ENCODE measurements at places on chromosomes 6 and 20.

GRCh38 chr20:4027590-4028265 is 12.4 kb upstream of the RNF24 start:
- no peak for DNase-seq

DNA sequence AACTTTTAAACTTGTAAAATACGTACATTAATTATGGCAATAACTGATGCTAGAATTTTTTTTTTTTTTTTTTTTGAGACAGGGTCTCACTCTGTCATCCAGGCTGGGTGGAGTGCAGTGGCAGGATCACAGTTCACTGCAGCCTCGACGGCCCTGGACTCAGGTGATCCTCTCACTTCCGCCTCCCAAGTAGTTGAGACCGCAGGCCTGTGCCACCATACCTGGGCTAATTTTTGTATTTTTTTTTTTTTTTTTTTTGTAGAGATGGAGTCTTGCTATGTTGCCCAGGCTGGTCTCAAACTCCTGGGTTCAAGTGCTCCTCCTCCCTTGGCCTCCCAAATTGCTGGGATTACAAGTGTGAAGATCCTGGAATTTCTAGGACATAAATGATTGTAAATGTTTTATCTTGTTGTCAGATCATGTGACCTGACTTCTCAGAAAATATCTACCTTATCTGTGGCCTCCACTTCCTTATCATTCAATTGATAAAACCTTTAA is 2.2 kb upstream of the CD2AP start:
- DNase-seq, result no peak

GRCh38 chr20:49595811-49596561 is 28.0 kb upstream of the PTGIS start:
- DNase-seq, result peak; percentile 83

DNA sequence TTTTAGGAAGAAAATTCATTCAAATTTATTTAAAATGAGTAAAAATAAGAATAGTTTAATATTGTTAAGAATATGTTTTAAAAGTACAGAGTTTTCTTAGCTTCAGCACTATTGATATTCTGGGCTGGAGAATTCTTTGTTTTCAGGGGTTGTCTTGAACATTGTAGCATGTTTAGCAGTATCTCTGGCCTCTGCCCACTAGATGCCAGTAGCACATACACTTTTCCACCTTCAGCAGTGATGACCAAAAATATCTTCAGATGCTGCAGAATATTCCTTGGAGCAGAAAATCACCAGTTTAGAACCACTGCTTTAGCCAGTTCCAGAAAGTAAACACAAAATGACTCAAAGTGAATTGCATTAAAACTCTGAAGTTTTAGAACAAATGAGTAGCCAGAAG is 19.4 kb upstream of the SDHAF4 start:
- DNase-seq, result no peak

DNA sequence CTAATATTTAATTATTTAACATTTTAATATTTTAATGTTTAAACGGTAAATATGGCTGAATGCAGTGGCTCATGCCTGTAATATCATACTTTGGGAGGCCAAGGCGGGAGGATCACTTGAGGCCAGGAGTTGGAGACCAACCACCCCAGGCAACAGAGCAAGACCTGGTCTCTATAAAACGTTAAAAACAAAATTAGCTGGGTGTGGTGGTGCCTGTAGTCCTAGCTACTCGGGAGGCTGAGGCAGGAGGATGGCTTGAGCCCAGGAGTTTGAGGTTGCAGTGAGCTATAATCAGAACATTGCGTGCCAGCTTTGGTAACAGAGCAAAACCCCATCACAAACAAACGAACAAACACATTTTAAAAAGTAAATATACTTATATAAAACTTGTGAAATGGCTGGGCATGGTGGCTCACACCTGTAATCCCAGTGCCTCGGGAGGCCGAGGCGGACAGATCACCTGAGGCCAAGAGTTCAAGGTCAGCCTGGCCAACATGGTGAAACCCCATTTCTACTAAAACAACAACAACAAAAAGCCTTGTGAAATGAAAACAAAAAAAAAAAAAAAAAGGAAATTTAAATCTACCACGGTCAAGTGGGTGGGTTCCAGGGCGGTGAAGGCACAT is 8.2 kb downstream of the SRXN1 start:
- DNase-seq, result no peak

DNA sequence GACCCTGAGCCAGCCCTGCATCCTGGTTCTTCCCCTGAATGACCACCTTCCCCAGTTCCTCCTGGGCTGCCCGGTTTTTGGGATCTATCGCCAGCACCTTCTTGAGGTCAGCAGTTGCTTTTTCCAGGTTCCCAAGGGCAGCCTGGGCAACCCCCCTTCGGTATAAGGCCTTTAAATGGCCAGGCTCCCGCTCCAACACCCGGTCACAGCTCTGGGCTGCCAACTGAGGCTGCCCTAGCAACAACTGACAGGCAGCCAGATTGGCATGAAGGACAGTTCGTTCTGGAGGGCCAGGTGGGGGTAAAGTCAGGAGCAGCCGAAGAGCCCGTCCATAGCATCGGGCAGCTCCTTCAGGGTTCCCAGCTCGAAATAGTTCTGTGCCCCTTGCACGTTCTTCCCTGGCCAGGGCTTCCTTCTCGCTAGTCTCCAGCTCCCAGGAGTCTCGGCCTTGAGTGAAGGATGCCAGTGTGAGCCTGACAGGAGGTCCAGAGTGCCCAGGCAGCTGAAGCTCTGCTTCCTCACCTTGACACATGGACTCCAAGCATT is 778 bp upstream of the ATF6B start:
- no peak for DNase-seq

DNA sequence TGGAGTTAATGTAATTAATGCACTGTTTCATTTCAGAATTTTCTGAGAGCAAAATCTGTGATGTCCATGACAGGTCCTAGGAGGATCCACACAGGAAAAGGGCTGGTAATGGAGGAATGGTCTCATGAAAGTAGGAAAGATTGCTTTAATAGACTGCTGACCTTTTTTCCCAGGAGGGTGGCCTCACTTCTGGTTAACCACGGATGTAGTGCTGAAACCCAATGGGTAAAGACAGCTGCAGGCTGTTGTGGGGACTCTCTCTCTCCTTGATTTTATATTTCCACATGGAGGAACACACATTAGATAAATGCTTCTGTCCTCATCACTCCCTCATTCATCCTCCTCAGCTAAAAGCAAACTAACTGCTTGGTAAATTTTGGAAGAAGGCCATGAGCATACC is 23.6 kb upstream of the RIPOR2 start:
- no peak for DNase-seq

DNA sequence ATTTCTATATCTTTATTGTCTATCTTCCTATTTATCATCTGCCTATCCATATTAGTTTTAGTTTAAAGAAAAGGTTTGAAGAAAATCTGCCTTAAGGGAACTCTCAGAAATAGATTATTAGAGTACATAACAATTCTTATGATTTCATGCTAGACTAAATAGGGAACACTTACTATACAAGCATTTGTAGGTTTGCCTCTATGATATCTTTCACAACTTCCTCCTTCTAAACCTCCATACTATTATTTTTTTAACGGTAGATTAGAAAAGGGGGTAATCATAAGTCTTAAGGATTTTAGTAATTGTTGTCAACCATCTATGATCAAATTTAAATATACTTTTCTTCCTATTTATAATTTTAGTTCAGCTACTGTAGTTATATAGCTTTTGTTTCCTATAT is 11.6 kb upstream of the DSE start:
- DNase-seq, result no peak

DNA sequence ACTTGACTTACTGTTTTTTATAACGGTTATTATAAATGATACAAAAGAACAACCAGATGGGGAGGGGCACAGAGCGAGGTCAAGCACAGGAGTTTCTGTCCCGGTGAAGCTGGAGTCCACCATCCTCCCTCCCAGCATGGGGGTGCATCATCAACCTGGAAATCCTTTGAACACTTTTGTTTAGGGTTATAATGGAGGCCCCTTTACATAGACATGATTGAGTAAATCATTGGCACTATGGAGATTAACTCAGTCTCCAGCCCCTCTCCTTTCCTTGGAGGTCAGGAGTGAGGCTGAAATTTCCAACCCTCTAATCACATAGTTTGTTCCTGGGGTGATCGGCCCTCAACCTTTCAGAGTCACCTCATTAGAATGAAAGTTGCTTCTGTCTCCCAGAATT is 71.8 kb upstream of the ANKEF1 start:
- no peak for DNase-seq

GRCh38 chr6:111823831-111824607 is 49.2 kb downstream of the FYN start:
- DNase-seq, result no peak

GRCh38 chr6:36312854-36313648 is 23.6 kb downstream of the BNIP5 start:
- DNase-seq, result no peak

- no peak for DNase-seq
Observed at GRCh38 chr20:37090407-37090806, 5.4 kb downstream of the RBL1 start.

- DNase-seq, result no peak
Observed at GRCh38 chr6:62980093-62980492, 231.2 kb upstream of the FKBP1C start.

- no peak for DNase-seq
Observed at GRCh38 chr6:33279971-33280511, 3.1 kb downstream of the B3GALT4 start.

DNA sequence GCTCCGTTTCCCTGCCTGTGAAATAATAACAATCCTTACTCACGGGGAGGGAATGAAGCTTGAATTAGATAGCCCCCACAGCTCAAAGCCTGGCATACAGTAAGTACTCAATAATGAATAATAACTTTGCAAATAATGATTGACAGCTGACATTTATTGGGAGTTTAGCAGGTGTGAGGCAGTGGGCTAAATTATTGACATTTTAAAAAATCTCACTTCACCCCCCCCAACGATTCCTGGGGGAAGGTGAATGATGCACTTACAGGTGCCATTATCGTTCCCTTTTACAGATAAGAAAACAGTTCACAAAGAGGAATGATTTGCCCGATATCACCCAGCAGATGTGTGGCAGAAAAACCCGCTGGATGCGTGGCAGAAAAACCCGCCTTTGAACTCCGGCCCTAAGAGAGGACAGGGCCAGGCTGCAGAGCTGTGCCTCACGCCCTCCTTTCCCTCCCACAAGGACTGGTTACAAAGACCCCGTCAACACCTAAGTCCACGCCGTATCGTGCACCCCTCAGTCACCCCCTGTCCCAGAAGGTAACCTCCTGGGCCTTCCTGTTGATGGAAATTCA is 114.2 kb upstream of the PTPN1 start:
- DNase-seq, result no peak

DNA sequence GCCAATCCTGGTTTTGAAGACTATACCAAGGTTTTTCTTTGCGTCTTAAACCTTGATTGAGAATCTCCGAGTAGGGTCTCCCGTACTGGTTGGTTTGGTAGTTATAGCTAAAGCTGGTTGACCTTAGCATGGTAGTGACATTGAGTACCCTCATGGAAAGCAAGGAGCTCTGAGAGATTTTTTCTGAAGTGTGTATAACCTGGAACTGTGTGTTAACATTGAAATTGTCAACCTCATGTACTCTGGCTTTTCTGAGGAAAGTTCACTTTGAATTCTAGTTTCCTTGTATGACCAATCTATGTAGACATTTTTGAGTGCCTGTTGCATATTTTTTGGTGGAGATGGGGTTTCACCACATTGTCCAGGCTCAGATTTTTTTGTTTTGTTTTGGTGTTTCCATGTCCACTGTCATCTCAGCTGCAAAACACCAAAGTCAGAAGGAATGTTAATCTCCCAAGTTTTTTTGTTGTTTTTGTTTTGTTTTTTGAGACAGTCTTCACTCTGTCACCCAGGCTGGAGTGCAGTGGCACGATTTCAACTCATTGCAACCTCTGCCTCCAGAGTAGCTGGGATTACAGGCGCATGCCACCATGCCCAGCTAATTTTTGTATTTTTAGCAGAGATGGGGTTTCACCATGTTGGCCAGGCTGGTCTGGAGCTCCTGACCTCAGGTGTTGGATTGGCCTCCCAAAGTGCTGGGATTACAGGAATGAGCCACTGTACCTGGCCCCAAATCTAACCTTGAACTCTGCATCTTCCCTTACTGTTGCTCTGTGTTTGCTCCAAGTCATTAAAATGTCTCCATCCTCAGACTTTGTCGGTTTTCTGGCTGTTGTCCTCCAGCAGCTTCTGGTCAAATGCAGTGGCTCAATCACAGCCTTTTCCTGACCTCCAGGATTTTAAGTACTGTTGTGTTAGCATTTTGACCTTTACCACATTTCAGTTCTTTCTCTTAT is 4.3 kb downstream of the RPS12 start:
- DNase-seq, result no peak

- no peak for DNase-seq
Observed at GRCh38 chr20:21681234-21681921, 24.1 kb upstream of the PAX1 start.

- DNase-seq, result no peak
Observed at GRCh38 chr6:61809004-61809595, 476.9 kb downstream of the KHDRBS2 start.

- DNase-seq, result no peak
Observed at GRCh38 chr6:98669371-98669770, 165.0 kb upstream of the POU3F2 start.

- DNase-seq, result no peak
Observed at GRCh38 chr20:38969708-38970107, 7.6 kb downstream of the DHX35 start.

GRCh38 chr20:59063358-59064213 is 21.0 kb upstream of the PRELID3B start:
- no peak for DNase-seq

GRCh38 chr6:35473850-35474130 is 5.6 kb downstream of the RPL10A start:
- no peak for DNase-seq

DNA sequence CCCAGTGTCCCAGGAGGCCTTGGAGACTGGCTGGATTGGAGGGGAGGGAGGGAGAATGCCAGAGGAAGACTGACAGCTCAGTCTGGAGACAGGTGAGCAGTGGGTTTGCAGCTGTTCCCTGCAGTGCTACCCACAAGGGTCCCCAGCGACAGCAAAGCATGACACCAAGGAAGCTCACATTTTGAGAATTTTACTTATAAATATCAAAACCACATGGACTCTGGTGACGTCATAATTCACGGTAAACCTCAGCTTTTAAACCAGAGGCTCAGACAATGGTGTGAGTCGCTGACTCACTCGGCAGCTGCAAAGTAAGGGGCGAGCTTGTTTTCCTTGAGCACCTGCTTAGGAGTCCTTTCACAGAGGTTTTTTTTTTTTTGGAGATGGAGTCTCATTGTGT is 65.2 kb downstream of the THBS2 start:
- no peak for DNase-seq

DNA sequence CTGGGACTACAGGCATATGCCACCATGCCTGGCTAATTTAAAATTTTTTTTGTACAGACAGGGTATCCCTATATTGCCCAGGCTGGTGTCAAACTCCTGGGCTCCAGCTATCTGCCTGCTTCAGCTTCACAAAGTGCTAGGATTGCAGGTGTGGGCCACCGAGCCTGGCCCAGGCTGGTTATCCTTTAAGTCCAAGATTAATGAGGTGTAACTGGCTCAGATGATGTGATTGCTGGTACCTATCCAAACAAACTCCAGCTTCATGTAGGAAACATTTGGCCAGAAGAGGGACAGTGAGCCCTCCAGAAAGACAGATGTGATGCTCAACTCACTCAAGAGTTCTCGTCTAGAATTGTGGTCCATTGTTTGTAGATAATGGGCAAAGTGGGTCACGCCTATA is 9.2 kb upstream of the ZNF318 start:
- DNase-seq, result no peak

GRCh38 chr20:60113024-60113724 is 155.0 kb downstream of the CDH26 start:
- DNase-seq, result no peak

- no peak for DNase-seq
Observed at GRCh38 chr6:79377888-79378348, 143.4 kb upstream of the HMGN3 start.

GRCh38 chr20:19609642-19610223 is 148.3 kb upstream of the RIN2 start:
- no peak for DNase-seq

- DNase-seq, result no peak
Observed at GRCh38 chr6:33976437-33977360, 169.2 kb downstream of the GRM4 start.

All from stimulated activated CD4-positive, alpha-beta T cell treated with anti-CD3 and anti-CD28 coated beads, Interleukin-15, amount 100 ng/mL, for 48 hours (primary cell).